ENCODE measurements at places on chromosomes 4 and X. TPM values are rescaled to one million over a fixed set of nuclear protein-coding genes. Genes with fewer than 3 reads are reported as not detected.

Gene FABP2
- not detected for polyA plus RNA-seq

Gene ZFYVE28
- polyA plus RNA-seq = 1.0 TPM

Gene RPS6KA6
- 0.86 TPM for polyA plus RNA-seq

Gene TMEM150C
- not detected for polyA plus RNA-seq

Gene APLN
- not detected for polyA plus RNA-seq

Gene MGAT4D
- not detected for polyA plus RNA-seq

Gene HPGD
- polyA plus RNA-seq = 2.3 TPM

Gene XKRX
- polyA plus RNA-seq = 0.88 TPM

Gene HTN1
- polyA plus RNA-seq = not detected

Gene TLR10
- 183 TPM for polyA plus RNA-seq

Gene PROM1
- not detected for polyA plus RNA-seq

Gene PAGE2B
- not detected for polyA plus RNA-seq

Gene CLNK
- polyA plus RNA-seq = 2.6 TPM

Gene ASB9
- polyA plus RNA-seq = not detected

Gene ARHGAP24
- 93.4 TPM for polyA plus RNA-seq

Gene HERC5
- polyA plus RNA-seq = 14.6 TPM

Gene SSX1
- polyA plus RNA-seq = not detected

Gene NPY1R
- not detected for polyA plus RNA-seq

Gene MAGEB17
- 0.26 TPM for polyA plus RNA-seq

Gene QDPR
- polyA plus RNA-seq = 26.2 TPM

Gene MCF2
- polyA plus RNA-seq = not detected

Gene SYNPO2
- not detected for polyA plus RNA-seq

Gene SGMS2
- not detected for polyA plus RNA-seq

Gene ENPEP
- not detected for polyA plus RNA-seq

Gene IL3RA
- polyA plus RNA-seq = 0.66 TPM

Gene ANKRD50
- polyA plus RNA-seq = not detected

Gene CENPVL1
- not detected for polyA plus RNA-seq

Gene FGF5
- not detected for polyA plus RNA-seq

Gene HTRA3
- not detected for polyA plus RNA-seq

Gene TCEAL8
- polyA plus RNA-seq = 41.1 TPM

Gene GASK1B
- polyA plus RNA-seq = 0.30 TPM

Gene HS6ST2
- not detected for polyA plus RNA-seq

Gene KCNIP4
- 0.10 TPM for polyA plus RNA-seq

Gene SATL1
- 0.05 TPM for polyA plus RNA-seq

Gene NR3C2
- 2.3 TPM for polyA plus RNA-seq

Gene FGFRL1
- polyA plus RNA-seq = 0.93 TPM
